ENCODE measurements at places on chromosomes 7 and 10.

DNA sequence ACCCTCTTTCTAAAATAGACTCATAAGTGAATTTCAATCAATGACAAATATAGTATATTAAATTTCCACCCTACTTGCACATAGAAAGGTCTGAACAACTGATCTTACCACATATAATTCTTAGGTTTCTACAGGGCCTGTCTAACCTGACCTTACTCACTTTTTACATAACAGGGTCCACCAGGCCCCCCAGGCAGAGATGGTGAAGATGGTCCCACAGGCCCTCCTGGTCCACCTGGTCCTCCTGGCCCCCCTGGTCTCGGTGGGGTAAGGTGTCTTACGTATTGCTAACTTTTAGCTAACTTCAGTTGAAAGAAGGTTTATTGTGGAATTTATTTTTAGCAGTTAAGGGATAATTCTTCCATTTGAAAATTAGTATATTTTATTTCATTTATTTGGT, 5.3 kb downstream of the COL1A2 start:
- no peak for DNase-seq

- no peak for DNase-seq
These were observed 249.1 kb upstream of the SEMA3C start for GRCh38 chr7:81167934-81168333.

GRCh38 chr7:71254751-71255150, 122.8 kb downstream of the GALNT17 start:
- no peak for DNase-seq

DNA sequence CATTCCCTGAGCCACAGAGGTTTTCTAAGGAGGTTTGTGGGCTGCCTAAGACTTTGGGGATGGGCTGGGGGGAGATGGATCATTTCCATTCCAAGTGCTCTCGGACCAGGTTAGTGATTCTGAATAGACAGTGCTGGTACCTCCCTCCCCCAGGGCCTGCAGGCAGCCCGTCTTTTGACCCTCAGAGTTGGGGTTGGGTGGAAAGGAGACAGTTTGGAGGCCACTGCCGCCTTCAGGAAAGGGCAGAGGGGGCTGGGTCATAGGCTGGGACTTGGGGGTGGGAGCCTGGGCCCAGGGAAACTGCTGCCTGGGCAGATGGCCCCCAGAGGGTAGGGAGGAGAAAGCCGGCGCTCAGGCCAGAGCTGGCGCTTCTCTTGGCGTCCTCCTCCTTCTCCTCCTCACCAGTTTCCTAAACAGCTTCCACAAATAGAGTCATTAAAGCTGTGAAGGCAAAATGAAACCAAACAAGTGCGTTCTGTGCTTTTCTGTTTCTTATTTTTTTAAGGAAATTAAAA, 4.4 kb downstream of the UNC5B start:
- DNase-seq: no peak

GRCh38 chr7:77409005-77409738, 7.0 kb downstream of the GSAP start:
- no peak for DNase-seq

- DNase-seq: no peak
These were observed 300.8 kb downstream of the SDHAF3 start for GRCh38 chr7:97418312-97418711.

DNA sequence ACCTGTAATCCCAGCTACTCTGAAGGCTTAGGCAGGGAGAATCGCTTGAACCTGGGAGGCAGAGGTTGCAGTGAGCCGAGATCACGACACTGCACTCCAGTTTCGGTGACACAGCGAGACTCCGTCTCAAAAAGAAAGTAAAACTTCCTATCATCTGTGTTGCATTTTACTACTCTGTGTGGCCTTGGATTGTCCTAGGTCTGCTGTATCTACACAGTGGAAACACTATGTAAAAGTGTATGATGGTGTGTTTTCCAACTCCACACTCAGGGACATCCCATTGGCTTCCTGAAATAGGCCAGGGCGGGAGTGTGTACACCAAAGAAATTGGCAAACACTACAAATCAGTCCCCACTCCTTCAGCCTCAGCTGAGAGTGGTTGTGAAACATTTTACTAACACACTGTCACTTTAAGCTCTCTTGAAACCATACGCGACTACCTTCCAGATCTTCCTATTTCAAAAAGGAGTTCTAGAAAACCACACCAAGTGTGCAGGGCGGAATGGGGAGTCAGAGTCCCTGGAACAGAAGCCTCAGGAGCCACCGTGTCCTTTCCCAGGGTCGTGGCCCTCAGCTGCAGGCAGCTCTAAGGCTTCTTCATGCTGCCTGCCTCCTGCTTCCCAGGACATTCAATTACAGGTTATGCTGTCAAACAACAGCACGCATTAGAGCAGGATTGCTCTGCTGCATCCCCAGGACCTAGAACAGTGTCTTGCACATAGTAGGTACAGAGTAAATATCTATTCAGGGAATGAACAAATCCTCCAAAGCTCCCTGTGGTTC, 275.4 kb downstream of the PARD3 start:
- no peak for DNase-seq

DNA sequence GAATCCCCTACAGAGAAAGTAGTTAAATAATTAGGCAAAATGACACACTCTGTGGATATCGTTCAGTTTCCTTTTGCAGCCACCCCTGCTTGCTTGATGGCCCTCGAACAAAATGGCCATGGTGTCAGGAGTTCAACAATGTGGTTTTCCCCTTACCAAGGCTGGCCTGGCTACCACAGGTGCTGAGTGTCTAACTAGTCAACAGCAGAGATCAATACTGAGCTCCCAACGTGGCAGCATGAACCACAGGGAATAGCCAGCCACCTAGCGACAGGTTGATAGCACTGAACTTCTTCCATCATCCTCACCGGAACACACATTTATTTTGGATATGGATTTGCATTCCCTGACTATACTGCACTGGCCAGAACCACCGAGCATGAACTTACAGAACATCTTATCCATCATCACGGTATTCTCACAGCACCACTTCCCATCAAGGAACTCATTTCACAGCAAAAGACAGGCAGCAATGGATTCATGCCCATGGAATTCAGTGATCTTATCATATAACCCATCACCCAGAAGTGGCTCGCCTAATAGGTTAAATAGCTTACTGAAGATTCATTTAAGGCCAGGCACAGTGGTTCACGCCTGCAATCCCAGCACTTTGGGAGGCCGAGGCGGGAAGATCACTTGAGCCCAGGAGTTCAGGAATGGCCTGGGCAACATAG, 6.3 kb downstream of the C10orf67 start:
- DNase-seq: no peak

GRCh38 chr7:28408960-28409715, 3.2 kb upstream of the CREB5 start:
- peak; percentile 56 for DNase-seq

DNA sequence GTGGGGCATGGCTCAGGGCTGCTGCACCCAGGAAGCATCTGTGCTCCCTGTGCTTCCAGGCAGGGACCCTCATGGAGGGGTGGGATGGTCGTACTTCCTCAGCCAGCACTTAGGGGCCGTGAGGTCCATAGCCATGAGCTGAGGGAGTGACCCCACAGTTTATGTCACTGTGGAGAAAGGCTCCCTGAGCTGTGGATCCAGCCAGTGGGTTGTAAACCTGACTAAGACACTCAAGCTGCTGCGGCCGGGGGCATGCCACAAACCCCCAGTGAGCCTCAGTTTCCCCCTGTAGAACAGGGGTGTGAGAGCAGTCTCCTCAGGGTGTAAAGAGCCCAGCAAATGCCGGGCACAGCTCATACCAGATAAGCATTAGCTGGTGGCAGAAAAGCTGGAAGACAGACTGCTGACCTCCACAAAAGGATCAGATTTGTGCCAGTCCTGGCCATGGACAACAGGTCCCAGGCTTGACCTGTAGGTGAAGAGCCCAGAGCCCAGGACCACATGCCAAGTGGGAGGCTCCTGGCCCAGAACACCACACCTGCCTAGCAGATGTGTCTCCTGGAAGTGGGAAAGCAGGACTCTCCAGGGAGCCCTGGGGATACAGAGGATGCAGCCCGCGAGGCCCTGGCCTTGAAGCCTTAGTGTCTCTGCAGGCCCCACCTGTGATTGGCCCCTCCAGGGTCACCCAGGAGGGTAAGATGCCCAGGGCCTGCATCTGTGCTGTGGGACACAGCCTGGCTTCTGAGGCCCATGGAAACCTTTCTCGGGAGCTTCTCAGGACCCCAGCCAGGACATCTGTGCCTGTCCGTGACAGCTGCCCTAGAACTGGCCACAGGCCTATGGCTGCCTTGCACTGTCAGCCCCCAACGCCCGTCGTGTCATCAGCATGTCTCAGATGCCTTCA, 78.1 kb upstream of the RET start:
- no peak for DNase-seq

DNA sequence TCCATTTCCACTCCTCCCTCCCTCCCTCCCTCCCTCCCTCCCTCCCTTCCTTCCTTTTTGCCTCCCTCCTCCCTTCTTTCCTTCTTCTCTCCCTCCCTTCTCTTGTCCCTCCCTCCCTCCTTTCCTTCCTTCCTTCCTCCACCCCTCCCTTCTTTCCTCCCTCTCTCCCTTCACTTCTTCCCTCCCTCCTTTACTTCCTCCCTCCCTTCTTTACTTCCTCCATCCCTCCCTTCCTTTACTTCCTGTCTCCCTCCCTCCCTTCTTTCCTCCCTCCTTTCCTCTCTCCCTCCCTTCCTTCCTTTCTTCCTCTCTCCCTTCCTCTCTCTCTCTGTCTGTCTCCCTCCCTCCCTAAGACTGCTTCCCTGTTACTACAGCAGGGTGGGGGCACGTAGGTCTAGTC, 598.6 kb upstream of the FOXK1 start:
- DNase-seq: no peak

DNA sequence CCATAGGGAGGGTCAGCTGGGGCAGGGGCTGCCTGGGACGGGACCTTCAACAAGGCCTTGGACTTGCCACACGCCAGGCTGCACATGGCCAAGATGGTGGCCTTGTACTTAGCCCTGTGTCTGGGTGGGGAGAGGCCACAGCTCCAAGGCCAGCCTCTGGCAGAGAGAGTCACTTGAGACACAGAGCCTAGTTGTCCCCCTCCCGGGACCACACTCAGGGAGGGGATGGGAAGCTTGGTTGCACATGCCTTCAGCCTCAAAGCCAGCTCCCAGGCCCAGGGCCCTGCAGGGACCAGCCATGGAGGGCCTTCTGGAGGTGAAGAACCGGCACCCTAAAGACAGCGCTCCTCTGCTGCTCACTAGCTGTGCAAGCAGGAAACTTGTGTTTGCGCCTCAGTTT, 16.7 kb downstream of the MMRN2 start:
- no peak for DNase-seq

DNA sequence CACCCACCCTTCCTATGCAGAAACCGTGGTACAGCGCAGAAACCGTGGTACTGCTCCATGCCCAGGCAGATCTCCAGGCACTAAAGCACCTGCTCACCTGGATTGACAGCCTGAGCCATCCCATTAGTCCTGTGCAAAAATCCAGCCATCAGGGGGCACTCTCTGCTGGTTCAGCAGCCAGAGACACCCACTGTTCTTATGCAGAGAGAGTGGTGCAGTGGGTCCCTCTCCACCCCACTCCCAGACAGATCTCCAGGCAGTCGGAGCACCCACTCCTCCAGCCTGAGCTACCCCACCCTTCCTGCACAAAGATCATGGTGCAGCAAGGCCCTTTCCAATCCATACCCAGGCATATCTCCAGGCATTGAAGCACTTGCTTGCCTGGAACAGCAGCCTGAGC, 219.8 kb downstream of the CTNNA3 start:
- no peak for DNase-seq

- DNase-seq: no peak
These were observed 2.3 kb downstream of the ABCB1 start for GRCh38 chr7:87598234-87599009.

GRCh38 chr7:1030444-1031070, 13.8 kb upstream of the GPR146 start:
- DNase-seq: no peak

- no peak for DNase-seq
These were observed 127.5 kb downstream of the CUBN start for GRCh38 chr10:17001961-17002749.

- no peak for DNase-seq
These were observed 16.8 kb downstream of the SEMA3C start for GRCh38 chr7:80902019-80902418.

DNA sequence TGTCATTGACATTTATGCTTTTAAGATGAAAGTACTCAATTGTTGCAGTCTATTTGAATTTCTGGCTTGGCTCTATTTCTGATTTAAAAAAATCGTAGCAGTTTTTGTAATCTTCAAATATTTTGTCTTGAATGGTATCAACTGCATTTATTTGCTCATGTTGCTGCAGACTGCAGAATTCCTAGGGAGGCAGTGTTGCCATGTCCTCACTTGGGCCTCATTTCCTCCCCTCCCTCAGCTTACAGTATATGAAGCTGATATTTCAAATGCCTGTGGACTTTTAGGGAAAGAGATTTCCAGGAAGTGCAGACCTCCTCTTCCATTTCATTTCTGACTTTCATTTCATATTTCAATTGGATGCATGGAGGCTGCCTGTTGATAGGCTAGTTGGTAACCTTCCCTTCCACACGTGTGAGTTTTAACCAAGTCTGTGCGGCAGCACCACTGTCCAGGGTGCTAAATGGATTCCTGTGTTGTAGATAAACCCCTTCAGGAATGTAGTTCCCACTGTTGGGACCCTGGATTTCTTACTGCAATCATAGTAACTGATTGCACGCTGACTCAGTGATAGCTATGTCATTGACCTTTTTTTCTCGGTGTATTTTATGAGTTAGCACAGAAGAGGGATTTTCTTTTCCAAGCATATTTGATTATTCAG, 17.5 kb downstream of the VPS50 start:
- DNase-seq: no peak

GRCh38 chr10:88221010-88221973, 357.9 kb downstream of the PTEN start:
- no peak for DNase-seq

DNA sequence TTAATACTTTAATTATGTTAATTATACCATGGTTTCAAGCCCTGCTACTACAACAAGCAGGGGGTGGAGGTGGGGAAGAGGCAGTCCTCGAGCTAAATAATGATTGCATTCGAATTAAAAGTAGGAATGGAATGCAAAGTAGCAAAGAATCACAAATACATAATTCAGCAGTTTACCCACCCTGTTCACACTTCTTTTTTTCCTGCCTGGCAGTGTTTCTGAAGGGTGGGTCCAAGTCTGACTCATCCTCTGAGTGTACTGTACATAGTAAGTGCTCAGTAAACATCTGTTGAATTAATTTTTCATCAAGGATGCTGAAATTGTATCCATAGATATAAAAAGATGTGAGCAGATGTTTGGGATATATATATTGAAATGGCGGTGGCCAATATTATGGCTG, 778.8 kb downstream of the LRMDA start:
- no peak for DNase-seq
